A549 treated with ZK216348 at 1 μM for 4 hours (cell line): ENCODE measurements at places on chromosomes 11 and 22. TPM values are rescaled to one million over a fixed set of nuclear protein-coding genes. Genes with fewer than 3 reads are reported as not detected.

Gene TPH1
- 0.04 to 0.23 TPM (median 0.05 TPM) in 4 of 5 replicates, not detected in the other for total RNA-seq

Gene GGTLC3
- not detected in 5 replicates for total RNA-seq

Gene DCHS1
- total RNA-seq, result 0.05 to 0.13 TPM (median 0.10 TPM) in 5 replicates

Gene ABCC8
- total RNA-seq, result 1.4 to 3.4 TPM (median 2.8 TPM) in 5 replicates

Gene H19
- total RNA-seq, result 6.6 to 16.7 TPM (median 12.0 TPM) in 5 replicates

Gene OPCML
- not detected in 5 replicates for total RNA-seq

Gene CRYBB1
- total RNA-seq, result not detected in 5 replicates

Gene INPP5J
- 0.50 to 0.66 TPM (median 0.57 TPM) in 4 of 5 replicates, not detected in the other for total RNA-seq

Gene LRP5
- 27.8 to 57.9 TPM (median 52.8 TPM) in 5 replicates for total RNA-seq

Gene ALX4
- 2.0 to 4.1 TPM (median 3.9 TPM) in 5 replicates for total RNA-seq

Gene CYP2D6
- 0.40 to 0.54 TPM (median 0.50 TPM) in 5 replicates for total RNA-seq

Gene KDM4D
- total RNA-seq, result 0.38 to 0.53 TPM (median 0.39 TPM) in 5 replicates

Gene OTOG
- not detected in 5 replicates for total RNA-seq

Gene DNHD1
- 1.8 to 4.2 TPM (median 2.9 TPM) in 5 replicates for total RNA-seq

Gene HPS4
- total RNA-seq, result 14.6 to 16.7 TPM (median 14.9 TPM) in 5 replicates

Gene CHRDL2
- 2.2 to 6.3 TPM (median 4.6 TPM) in 5 replicates for total RNA-seq

Gene XRCC6
- 282 to 431 TPM (median 302 TPM) in 5 replicates for total RNA-seq

Gene SERHL2
- total RNA-seq, result 0.14 to 0.27 TPM (median 0.26 TPM) in 3 of 5 replicates, not detected in the others

Gene OR8D4
- not detected in 5 replicates for total RNA-seq

Gene SULT4A1
- not detected in 5 replicates for total RNA-seq

Gene EIF4G2
- total RNA-seq, result 566 to 1,043 TPM (median 608 TPM) in 5 replicates

Gene PNPLA3
- 0.52 to 1.7 TPM (median 1.3 TPM) in 5 replicates for total RNA-seq

Gene SEPTIN3
- 0.83 to 1.5 TPM (median 1.3 TPM) in 5 replicates for total RNA-seq

Gene APOA5
- total RNA-seq, result not detected in 5 replicates

Gene RASGRP2
- total RNA-seq, result 0.76 to 1.0 TPM (median 0.88 TPM) in 5 replicates

Gene ACRV1
- not detected in 5 replicates for total RNA-seq

Gene NTM
- total RNA-seq, result not detected in 5 replicates

Gene MPZL2
- 0.08 to 0.24 TPM (median 0.20 TPM) in 3 of 5 replicates, not detected in the others for total RNA-seq

Gene LGR4
- total RNA-seq, result 21.0 to 48.6 TPM (median 35.1 TPM) in 5 replicates

Gene MAML2
- 2.1 to 3.8 TPM (median 3.4 TPM) in 5 replicates for total RNA-seq

Gene OR52E5
- not detected in 5 replicates for total RNA-seq

Gene ADAMTS8
- total RNA-seq, result 0.28 to 0.76 TPM (median 0.57 TPM) in 5 replicates

Gene OR5D13
- total RNA-seq, result not detected in 5 replicates

Gene TENM4
- 0.14 to 0.20 TPM in 2 of 5 replicates, not detected in the others for total RNA-seq

Gene SCGB1D2
- total RNA-seq, result not detected in 5 replicates

Gene ACTN3
- 0.15 TPM in 1 of 5 replicates, not detected in the others for total RNA-seq

Gene STK33
- total RNA-seq, result 3.1 to 7.2 TPM (median 4.0 TPM) in 5 replicates

Gene UPB1
- 0.05 TPM in 1 of 5 replicates, not detected in the others for total RNA-seq

Gene SAA4
- total RNA-seq, result not detected in 5 replicates

Gene CSTPP1
- total RNA-seq, result 27.5 to 33.1 TPM (median 29.7 TPM) in 5 replicates

Gene SYNGR1
- total RNA-seq, result 6.1 to 13.5 TPM (median 11.4 TPM) in 5 replicates

Gene PKNOX2
- total RNA-seq, result not detected in 5 replicates

Gene KREMEN1
- total RNA-seq, result 2.6 to 5.4 TPM (median 4.2 TPM) in 5 replicates

Gene RAB39A
- 0.25 to 0.70 TPM (median 0.53 TPM) in 5 replicates for total RNA-seq

Gene HTR3B
- not detected in 5 replicates for total RNA-seq

Gene PTPRCAP
- 0.22 to 0.62 TPM in 2 of 5 replicates, not detected in the others for total RNA-seq

Gene NUDT8
- 6.4 to 15.4 TPM (median 13.7 TPM) in 5 replicates for total RNA-seq

Gene BIRC3
- total RNA-seq, result 30.8 to 49.7 TPM (median 45.9 TPM) in 5 replicates

Gene KRTAP5-2
- total RNA-seq, result not detected in 5 replicates

Gene OR51E1
- not detected in 5 replicates for total RNA-seq
